ENCODE measurements at places on chromosomes 4 and X. TPM values are rescaled to one million over a fixed set of nuclear protein-coding genes. Genes with fewer than 3 reads are reported as not detected.

DNA sequence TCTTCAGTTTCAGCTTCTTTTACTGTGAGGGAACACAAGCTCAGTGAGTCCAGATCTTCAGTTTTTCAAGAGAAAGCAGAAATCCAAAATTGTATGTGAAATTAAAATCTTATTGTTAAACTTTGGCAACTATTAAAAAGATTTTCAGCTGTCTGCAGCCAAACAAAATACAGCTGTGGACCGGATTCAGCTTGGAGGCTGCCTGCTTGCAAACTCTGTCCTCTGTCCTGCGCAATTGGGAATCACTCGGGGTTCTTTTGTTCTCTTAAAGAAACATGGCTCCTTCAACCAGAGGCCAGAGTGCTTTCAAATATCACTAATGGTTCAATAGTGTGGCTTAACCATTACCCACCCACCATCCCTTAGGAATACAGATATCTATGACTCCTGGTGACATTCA lies 201.2 kb downstream of the CHIC2 start:
- no peaks in the 10 kb centered on the region for H3K36me3 ChIP-seq
- H3K27ac ChIP-seq: no peak overlapping the region
- H3K4me1 ChIP-seq: no peaks in the 10 kb centered on the region
- H3K27me3 ChIP-seq: peaks cover 7% of the 10 kb centered on the region

DNA sequence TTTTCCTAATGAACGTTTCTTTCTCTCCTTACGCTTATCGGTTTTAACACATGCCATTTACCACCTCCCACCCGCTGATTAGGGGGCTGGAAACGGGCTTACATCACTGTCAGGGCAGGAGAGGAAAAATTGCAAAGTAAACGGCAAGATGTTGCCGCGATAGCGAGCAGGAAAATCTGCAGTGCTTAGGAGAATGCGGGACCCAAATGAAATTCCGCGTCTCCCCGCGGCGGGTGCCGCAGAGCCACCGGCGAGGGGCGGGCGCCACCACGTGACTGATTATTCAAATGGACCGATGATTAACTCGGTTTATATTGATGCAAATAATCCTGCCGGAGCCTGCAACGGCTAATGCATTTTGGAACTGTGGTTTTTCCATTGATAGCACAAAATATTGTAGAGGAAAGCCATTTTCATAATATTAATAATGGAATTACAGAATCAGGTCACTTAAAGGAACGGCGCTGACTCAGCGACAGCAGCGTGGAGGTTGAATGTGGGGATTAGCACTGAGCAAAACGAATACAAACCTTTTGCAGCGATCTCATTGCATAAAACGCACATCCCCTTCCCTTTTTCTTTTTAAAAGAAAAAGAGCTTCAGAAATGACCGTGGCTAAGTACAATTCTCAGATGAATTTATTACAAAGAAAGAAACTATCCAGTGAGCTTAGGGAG lies 224.2 kb downstream of the STIM2 start:
- H3K4me1 ChIP-seq: peaks cover 6% of the 10 kb centered on the region
- no peak overlapping the region for H3K27ac ChIP-seq
- no peaks in the 10 kb centered on the region for H3K36me3 ChIP-seq
- no peak overlapping the region for H3K4me3 ChIP-seq
- H3K27me3 ChIP-seq: peaks cover 46% of the 10 kb centered on the region
- DNase-seq: peak; percentile 34

- peaks cover 7% of the 10 kb centered on the region for H3K4me1 ChIP-seq
- H3K4me3 ChIP-seq: no peak overlapping the region
- DNase-seq: no peak
- H3K36me3 ChIP-seq: peaks cover 30% of the 10 kb centered on the region
Observed at GRCh38 chr4:55447831-55448230, 52.1 kb downstream of the TMEM165 start.

DNA sequence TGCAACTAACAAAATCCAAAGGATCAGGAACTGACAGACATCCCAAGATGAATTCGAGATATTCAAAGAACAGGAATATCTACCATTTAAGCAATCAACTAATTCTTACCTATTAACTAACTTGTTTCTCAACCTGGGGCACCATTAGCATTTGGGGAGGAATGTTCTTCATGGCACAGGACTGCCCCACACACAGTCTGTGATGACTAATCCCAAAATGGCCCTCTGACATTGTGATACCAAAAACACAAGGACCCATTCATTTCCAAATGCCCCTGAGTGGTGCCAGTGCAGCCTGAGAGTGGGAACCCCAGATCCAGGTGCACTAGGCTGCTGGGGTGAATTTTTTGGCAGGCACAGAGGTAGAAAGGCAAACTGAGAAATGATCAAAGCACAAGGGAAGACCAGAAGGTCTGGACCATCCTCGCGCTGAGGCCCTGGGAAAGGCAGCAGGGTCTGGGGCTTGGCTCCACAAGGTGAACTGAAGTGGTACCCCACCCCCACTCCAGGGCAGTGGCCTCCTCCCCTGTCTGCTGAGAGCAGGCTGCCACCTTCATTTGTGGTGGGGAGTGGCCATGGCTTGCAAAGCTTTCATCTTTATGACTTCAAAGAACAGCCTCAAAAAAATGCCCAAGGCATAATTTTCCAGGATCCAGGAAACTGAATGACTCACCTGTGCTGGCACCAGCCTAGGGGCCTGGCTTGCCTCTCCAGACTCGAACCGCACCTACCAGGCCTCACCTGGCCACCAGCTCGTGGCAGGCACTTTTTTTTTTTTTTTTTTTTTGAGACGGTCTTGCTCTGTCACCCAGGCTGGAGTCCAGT lies 122.4 kb downstream of the BCOR start:
- H3K27ac ChIP-seq: no peak overlapping the region
- H3K27me3 ChIP-seq: no peaks in the 10 kb centered on the region
- no peak overlapping the region for H3K4me3 ChIP-seq
- peaks cover 5% of the 10 kb centered on the region for H3K36me3 ChIP-seq
- no peak for DNase-seq
- peaks cover 6% of the 10 kb centered on the region for H3K4me1 ChIP-seq

DNA sequence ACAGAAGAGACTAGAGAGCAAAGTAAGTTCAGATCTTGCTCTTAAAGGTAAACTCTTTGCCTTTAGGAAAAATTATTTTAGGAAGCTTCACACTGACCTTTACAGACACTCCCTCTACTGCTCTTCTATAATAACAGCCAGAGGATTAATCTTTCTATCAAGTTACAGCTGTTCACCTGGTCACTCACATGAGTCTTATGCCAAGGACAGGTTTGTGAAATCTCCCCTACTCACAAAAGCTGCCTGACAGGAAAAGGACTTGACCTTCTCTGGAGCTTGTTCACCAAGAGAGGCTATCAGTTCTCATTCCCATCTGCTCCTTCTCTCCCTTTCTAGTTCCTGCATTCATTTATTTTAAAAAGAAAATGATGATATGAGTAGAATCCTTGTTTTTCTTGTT lies 117.3 kb downstream of the C4orf51 start:
- H3K36me3 ChIP-seq: peaks cover 26% of the 10 kb centered on the region
- H3K27me3 ChIP-seq: no peaks in the 10 kb centered on the region
- peaks cover 3% of the 10 kb centered on the region for H3K4me1 ChIP-seq
- no peak overlapping the region for H3K27ac ChIP-seq

Gene ITIH6
- total RNA-seq: not detected

Gene FAM9B
- total RNA-seq: not detected

Gene NWD2
- not detected for total RNA-seq

Gene SPANXA2
- total RNA-seq: not detected

Gene CXCL10
- total RNA-seq: 1.0 TPM

Gene SLC39A8
- total RNA-seq: 53.5 TPM

All from activated CD4-positive, alpha-beta T cell treated with anti-CD3 and anti-CD28 coated beads for 36 hours (primary cell).